ENCODE measurements at places on chromosomes 1 and 21. TPM values are rescaled to one million over a fixed set of nuclear protein-coding genes. Genes with fewer than 3 reads are reported as not detected.

The KISS1 gene
- not detected for total RNA-seq

The LPAR3 gene
- 40.6 TPM for total RNA-seq

The SLAMF7 gene
- 0.19 TPM for total RNA-seq

The KNCN gene
- total RNA-seq = not detected

The ADORA3 gene
- total RNA-seq = not detected

The GPR161 gene
- total RNA-seq = 23.4 TPM
